GM23338 (cell line): ENCODE measurements at places on chromosomes 7 and 10. TPM values are rescaled to one million over a fixed set of nuclear protein-coding genes. Genes with fewer than 3 reads are reported as not detected.

LRMDA gene
- total RNA-seq = 0.90 TPM in 1 of 2 replicates, not detected in the other

HGF gene
- 0.50 and 1.1 TPM in 2 replicates for total RNA-seq

GRCh38 chr10:35639728-35640401, 2.2 kb downstream of the FZD8 start:
- peak; percentile 70 for DNase-seq

PRSS1 gene
- total RNA-seq = not detected in 2 replicates
